ENCODE measurements at places on chromosomes 3 and 15. TPM values are rescaled to one million over a fixed set of nuclear protein-coding genes. Genes with fewer than 3 reads are reported as not detected.
A peak's percentile ranks its signal among the peaks of the same experiment; 100 is the strongest.

Gene NEK10
- total RNA-seq, result 0.54 TPM

Gene GRK7
- not detected for total RNA-seq

Gene UPK1B
- total RNA-seq, result not detected

Gene PCCB
- total RNA-seq, result 83.4 TPM

Gene SLC12A1
- not detected for total RNA-seq

Gene TM6SF1
- not detected for total RNA-seq

Gene RGMA
- 85.1 TPM for total RNA-seq

Gene GPR149
- total RNA-seq, result not detected

Gene MCF2L2
- total RNA-seq, result 11.1 TPM

Gene ACAP2
- 54.7 TPM for total RNA-seq

Gene CADM2
- total RNA-seq, result 6.8 TPM

Gene CCR8
- not detected for total RNA-seq

GRCh38 chr3:122101646-122102045, 46.5 kb downstream of the CD86 start:
- no peaks in the 10 kb centered on the region for H3K4me1 ChIP-seq
- DNase-seq, result peak; percentile 82
- H3K27ac ChIP-seq, result no peak overlapping the region
- H3K4me3 ChIP-seq, result no peak overlapping the region
- no peaks in the 10 kb centered on the region for H3K27me3 ChIP-seq

GRCh38 chr15:74239051-74239705, 3.1 kb downstream of the CCDC33 start:
- H3K4me3 ChIP-seq, result no peak overlapping the region
- no peaks in the 10 kb centered on the region for H3K27me3 ChIP-seq
- H3K27ac ChIP-seq, result no peak overlapping the region
- H3K4me1 ChIP-seq, result peaks cover 31% of the 10 kb centered on the region
- DNase-seq, result no peak
- no peaks in the 10 kb centered on the region for H3K36me3 ChIP-seq

DNA sequence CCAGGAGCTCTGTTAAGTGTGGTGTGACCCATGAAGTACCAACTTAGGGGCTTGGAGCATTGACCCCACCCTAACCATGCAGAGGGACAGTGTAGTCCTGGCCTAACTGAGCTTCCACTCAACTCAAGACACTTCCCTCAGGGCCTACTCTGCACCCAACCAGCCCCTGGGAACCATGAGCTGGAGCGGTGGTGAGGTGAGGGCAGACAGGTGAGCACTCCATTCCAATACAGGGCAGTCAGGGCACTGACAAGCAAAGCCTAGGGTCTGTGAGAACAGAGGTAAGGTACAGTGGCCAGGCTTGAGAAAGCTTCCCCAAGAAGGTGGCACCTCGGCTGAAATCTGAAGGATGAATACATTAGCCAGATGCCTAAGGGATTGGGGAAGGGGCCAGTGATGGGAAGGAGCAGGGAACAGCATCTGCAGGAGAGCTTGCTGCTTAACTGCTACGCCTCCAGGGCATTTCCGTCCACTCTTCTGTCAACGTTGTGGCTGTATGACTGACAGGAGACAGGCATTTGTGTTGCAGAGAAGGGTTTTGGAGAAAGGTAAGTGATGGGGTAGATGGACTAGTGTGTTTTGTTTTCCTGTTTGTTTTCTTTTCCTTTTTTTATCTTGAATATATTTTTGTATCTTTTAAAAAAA, 243.5 kb upstream of the TRIM42 start:
- no peak for DNase-seq
- H3K27ac ChIP-seq, result no peak overlapping the region

- no peaks in the 10 kb centered on the region for H3K27me3 ChIP-seq
- no peak overlapping the region for H3K27ac ChIP-seq
- no peaks in the 10 kb centered on the region for H3K36me3 ChIP-seq
- H3K4me1 ChIP-seq, result peaks cover 8% of the 10 kb centered on the region
- no peak for DNase-seq
- no peak overlapping the region for H3K4me3 ChIP-seq
These were observed 397.6 kb downstream of the FOXP1 start for GRCh38 chr3:71185733-71186455.

GRCh38 chr15:85745023-85745422, 49.7 kb downstream of the KLHL25 start:
- peaks cover 3% of the 10 kb centered on the region for H3K36me3 ChIP-seq
- H3K4me3 ChIP-seq, result no peak overlapping the region
- no peaks in the 10 kb centered on the region for H3K27me3 ChIP-seq
- no peak overlapping the region for H3K27ac ChIP-seq

- DNase-seq, result no peak
- no peaks in the 10 kb centered on the region for H3K36me3 ChIP-seq
- no peaks in the 10 kb centered on the region for H3K4me1 ChIP-seq
- H3K4me3 ChIP-seq, result no peak overlapping the region
- H3K27ac ChIP-seq, result no peak overlapping the region
These were observed 38.9 kb downstream of the MDFIC2 start for GRCh38 chr3:70273492-70273891.

- H3K27ac ChIP-seq, result no peak overlapping the region
- H3K4me3 ChIP-seq, result no peak overlapping the region
- no peaks in the 10 kb centered on the region for H3K36me3 ChIP-seq
These were observed 6.2 kb upstream of the MYO1E start for GRCh38 chr15:59378855-59379254.

- no peak overlapping the region for H3K4me3 ChIP-seq
- no peak for DNase-seq
- H3K27me3 ChIP-seq, result no peaks in the 10 kb centered on the region
- no peak overlapping the region for H3K27ac ChIP-seq
- peaks cover 15% of the 10 kb centered on the region for H3K36me3 ChIP-seq
- no peaks in the 10 kb centered on the region for H3K4me1 ChIP-seq
These were observed 50.7 kb downstream of the MAP6D1 start for GRCh38 chr3:183774631-183775030.

DNA sequence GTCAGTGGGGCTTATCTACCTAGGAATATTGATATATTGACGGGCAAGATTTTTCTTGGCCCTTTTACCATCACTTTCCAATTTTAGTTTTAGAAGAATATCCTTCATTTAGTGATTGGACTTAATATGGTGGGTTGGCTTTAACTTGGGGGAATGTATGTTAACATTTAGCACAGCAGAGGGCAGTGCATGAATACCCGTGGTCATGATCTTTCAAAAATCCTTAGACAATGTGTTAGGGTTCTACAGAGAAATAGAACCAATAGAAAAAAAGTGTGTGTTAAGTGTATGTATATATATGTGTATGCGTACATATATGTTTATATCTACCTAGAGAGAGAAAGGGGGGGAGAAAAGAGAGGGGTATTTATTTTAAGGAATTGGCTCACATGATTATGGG, 36.9 kb downstream of the GPR171 start:
- no peak for DNase-seq
- no peak overlapping the region for H3K27ac ChIP-seq
- H3K27me3 ChIP-seq, result no peaks in the 10 kb centered on the region
- H3K4me1 ChIP-seq, result no peaks in the 10 kb centered on the region
- H3K36me3 ChIP-seq, result no peaks in the 10 kb centered on the region

DNA sequence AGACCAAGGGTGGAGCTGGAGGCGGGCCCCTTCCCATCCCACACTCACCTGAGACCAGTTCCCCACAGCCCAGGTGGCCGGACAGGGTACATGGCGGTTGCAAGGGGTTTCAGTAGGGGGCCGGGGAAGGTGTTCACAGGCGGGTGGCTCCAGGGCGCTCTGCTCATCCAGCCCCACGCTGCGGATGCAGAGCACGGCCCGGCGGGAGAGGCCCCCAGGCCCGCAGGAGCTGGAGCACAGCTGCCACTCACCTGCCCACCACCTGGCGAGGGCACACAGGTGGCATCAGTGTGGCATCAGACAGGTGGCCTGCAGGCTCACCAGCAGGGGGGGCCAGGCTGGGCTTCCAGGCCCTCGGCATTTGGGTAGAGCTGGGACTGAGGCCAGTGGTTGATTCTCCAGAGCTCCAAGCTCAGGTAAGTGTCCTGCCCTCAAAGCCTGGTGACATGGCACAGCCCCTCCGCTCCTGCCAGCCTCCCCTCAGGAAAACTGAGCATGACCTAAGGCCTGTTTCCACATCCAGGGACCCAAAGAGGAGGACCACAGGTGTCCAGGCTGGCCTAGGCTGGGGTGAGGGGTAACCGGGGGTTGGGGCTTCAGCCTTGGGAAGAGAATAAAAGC, 43.8 kb downstream of the ADAMTS7 start:
- DNase-seq, result no peak
- no peaks in the 10 kb centered on the region for H3K27me3 ChIP-seq
- H3K4me3 ChIP-seq, result no peak overlapping the region
- H3K36me3 ChIP-seq, result no peaks in the 10 kb centered on the region

- H3K4me3 ChIP-seq, result no peak overlapping the region
- no peak overlapping the region for H3K27ac ChIP-seq
- DNase-seq, result no peak
These were observed 51.5 kb downstream of the APBA2 start for GRCh38 chr15:28937271-28937670.

- H3K27ac ChIP-seq, result no peak overlapping the region
- H3K36me3 ChIP-seq, result no peaks in the 10 kb centered on the region
- DNase-seq, result no peak
- H3K4me3 ChIP-seq, result no peak overlapping the region
- H3K4me1 ChIP-seq, result peaks cover 4% of the 10 kb centered on the region
- no peaks in the 10 kb centered on the region for H3K27me3 ChIP-seq
These were observed 20.7 kb downstream of the CHL1 start for GRCh38 chr3:217099-217813.

DNA sequence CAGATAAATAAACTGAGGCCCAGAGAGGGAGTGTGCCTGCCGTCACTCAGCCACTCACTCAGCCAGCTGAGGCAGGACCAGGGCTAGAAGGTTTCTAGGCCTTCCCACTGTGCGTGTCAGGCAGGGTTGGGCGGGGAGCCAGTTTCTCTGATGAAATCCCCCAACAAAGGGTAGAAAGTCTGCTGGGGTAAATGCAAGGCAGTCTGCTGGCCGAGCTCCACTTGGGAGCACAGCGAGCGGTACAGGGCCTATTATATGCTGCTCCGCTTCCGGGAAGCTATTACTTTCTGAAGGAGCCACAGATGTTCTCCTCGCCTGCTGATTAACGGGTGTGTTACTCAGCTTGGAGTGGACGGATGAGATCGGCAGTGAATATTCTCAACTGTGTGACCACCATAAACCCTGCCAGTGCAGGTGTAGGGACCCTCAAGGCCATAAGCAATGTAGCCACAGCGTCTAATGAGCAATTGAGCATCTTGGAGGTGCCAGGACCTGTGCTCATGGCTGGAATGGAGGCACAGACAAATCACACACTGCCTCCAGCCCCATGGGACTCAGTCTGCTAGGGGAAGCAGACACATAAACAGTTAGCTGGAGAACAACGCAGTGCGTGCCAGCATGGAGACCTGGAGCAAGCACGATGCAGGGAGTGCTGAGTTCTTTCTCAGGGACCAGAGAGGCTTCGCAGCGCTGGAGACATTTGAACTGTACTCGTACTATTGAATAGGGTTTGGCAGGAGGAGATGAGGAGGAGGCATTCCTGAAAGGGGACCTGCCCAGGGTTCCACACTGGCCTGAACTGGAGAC, 42.1 kb downstream of the CORO2B start:
- no peak overlapping the region for H3K27ac ChIP-seq
- H3K27me3 ChIP-seq, result no peaks in the 10 kb centered on the region
- peaks cover 23% of the 10 kb centered on the region for H3K4me1 ChIP-seq
- H3K4me3 ChIP-seq, result no peak overlapping the region

GRCh38 chr15:77508541-77509243, 88.0 kb downstream of the HMG20A start:
- no peaks in the 10 kb centered on the region for H3K27me3 ChIP-seq
- H3K4me1 ChIP-seq, result peaks cover 59% of the 10 kb centered on the region
- H3K36me3 ChIP-seq, result no peaks in the 10 kb centered on the region
- no peak overlapping the region for H3K4me3 ChIP-seq
- DNase-seq, result no peak

DNA sequence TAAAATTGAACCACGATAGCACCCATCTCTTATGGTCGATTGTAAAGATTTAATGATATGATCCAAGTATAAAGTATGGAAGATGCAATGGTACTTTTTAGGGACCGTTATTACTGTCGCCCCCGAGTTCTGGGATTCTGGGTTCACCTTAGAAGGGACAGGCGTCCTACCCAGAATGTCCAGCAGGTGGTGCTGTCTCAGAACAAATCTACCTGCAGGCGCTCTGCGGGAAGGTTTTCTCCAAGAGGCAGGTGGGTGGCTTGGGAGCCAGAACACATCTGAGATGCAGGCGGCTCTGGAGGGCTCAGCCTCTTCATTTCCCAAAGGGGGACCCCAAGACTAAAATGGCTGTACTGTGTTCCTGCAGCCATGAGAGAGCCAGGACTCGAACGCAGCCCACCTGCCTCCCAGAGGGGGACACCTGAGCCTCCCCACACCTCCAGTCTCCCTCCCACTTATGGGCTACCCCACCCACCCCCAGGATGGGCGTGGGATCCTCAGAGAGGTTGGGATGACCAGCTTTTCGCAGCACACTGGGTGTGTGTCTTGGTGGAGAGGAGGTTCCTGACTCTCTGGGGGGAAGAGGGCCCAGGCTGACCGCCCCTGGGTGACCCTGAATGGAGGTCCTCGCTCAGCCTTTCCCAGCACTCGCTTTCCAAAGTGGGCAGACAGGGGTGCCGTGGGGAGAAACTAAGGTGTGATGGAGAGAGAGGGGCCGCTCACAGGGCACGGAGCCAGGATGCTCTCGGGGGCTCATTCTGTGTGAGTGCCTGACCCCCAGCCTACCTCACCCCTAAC, 28.1 kb upstream of the CORO2B start:
- H3K36me3 ChIP-seq, result no peaks in the 10 kb centered on the region
- H3K4me3 ChIP-seq, result no peak overlapping the region
- peak; percentile 86 for DNase-seq
- H3K27ac ChIP-seq, result no peak overlapping the region
- H3K4me1 ChIP-seq, result no peaks in the 10 kb centered on the region

GRCh38 chr3:197329382-197329781, 31.0 kb upstream of the DLG1 start:
- H3K27me3 ChIP-seq, result no peaks in the 10 kb centered on the region
- no peak for DNase-seq
- no peak overlapping the region for H3K27ac ChIP-seq
- H3K4me1 ChIP-seq, result peaks cover 19% of the 10 kb centered on the region
- no peak overlapping the region for H3K4me3 ChIP-seq
